Renal cortex interstitium (tissue), 15 donors: ENCODE measurements at places on chromosomes 3 and 15. TPM values are rescaled to one million over a fixed set of nuclear protein-coding genes. Genes with fewer than 3 reads are reported as not detected.

Gene TEX55
- polyA plus RNA-seq = not detected

Gene TMEM158
- polyA plus RNA-seq = 4.9 TPM

Gene GHSR
- not detected for polyA plus RNA-seq

Gene LMOD3
- polyA plus RNA-seq = 0.10 TPM

GRCh38 chr15:70491201-70491621, 272.1 kb downstream of the UACA start:
- DNase-seq = no peak

- no peak for DNase-seq
These were observed 10.5 kb downstream of the ISG20 start for GRCh38 chr15:88649286-88649733.

- no peak for DNase-seq
These were observed 6.9 kb downstream of the INAFM2 start for GRCh38 chr15:40330368-40330836.

DNA sequence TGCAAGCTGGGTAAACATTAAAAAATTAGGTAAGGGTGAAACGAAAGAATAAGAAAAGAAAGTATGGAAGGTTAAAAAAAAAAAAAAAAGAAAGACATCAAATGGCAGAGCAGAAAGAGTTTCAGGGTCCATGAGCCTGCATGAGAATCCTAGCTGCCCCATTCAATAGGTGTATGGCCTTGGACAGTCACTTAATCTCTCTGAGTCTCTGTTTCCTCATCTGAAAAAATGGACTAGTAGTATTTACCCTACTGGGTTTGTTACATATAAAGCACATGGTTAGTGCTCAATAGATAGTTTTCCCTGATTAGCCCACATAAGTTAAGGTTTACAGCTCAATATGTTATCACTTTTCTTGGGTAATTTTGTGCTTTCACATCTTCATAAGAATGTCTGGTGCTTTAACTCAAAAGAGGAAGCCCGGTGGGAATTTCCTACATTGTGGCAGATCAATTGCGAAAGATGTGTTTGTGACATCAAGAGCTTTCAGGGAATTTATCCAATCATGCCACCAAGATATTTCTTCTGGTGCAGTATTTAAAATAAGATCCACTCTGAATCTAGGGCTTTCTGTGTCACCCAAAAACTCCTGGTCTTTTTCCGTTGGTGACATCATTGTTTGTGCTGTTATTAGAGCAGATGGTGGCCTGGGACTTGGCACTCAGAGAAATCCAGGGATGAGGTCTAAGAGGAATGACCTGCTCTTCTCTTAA, 57.2 kb upstream of the UBE2E1 start:
- DNase-seq = no peak

GRCh38 chr3:12663401-12663935, 449 bp downstream of the RAF1 start:
- no peak for DNase-seq

DNA sequence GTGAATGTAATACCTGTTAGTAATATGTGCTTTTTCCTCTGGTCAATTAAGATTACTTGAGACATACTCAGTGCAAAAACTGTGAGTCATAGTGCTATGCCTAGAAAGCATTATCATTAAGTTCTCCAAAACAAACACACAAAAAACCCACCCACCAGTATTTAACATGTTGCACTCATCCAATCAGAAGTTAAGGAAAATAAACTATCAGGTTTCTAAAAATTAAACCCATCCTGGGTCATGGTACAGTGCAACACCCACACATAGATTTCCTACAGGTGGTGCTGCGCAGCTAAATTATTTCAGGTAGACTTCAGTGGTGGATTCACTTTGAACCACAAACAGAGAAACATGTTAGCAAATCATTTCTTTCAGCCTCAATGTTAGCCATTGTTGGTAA, 264.4 kb upstream of the VEPH1 start:
- no peak for DNase-seq

DNA sequence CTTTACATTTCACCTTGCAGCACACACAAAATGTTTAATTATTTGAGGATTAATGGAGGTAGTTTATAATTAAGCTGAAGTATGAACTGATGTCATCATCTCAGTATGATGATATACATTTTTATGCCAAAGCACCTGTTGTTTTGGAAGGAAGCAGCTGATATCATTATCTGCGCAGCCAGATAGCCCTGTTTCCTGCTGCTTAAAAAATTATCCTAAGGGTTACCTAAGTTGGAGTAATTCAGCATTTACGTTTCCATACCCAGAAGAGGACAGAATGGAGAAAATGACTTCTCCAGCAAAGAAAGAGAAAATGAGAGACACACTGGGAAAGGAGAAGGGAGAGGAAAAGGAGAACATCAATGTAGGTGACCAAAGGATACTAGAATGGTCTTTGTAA, 370.3 kb upstream of the PLSCR5 start:
- DNase-seq = no peak
